ENCODE measurements at places on chromosomes 5 and 9.
A peak's percentile ranks its signal among the peaks of the same experiment; 100 is the strongest.

DNA sequence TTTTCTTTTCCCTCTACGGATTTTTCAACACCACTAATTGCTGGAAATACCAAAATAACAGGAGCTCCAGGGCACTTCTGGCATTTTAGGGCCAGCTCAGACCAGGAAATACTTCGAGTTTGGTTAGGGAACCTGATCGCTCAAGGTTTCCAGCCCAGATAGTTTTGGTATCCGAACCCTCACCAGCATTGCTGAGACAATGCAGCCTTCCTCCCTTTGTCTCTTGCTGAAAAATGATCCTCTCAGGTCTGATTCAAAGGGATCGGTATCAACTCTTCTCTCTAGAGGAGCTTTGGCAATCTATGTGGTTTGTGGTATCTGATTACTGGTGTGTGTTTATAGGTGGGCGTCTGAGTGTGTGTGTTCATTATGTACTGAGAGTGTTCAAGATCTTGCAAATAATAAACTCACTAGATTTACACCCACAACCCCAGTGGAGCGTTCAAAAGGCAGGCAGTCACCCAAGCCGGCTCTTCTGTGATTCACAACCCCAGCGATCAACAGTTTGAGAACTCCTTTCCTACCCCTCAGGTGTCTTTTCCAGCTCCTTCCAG, 122.8 kb upstream of the EGFLAM start:
- DNase-seq, result no peak

GRCh38 chr5:166909926-166910325, 1381.5 kb upstream of the WWC1 start:
- DNase-seq, result no peak

GRCh38 chr5:146548781-146549449, 32.9 kb upstream of the GPR151 start:
- DNase-seq, result no peak

DNA sequence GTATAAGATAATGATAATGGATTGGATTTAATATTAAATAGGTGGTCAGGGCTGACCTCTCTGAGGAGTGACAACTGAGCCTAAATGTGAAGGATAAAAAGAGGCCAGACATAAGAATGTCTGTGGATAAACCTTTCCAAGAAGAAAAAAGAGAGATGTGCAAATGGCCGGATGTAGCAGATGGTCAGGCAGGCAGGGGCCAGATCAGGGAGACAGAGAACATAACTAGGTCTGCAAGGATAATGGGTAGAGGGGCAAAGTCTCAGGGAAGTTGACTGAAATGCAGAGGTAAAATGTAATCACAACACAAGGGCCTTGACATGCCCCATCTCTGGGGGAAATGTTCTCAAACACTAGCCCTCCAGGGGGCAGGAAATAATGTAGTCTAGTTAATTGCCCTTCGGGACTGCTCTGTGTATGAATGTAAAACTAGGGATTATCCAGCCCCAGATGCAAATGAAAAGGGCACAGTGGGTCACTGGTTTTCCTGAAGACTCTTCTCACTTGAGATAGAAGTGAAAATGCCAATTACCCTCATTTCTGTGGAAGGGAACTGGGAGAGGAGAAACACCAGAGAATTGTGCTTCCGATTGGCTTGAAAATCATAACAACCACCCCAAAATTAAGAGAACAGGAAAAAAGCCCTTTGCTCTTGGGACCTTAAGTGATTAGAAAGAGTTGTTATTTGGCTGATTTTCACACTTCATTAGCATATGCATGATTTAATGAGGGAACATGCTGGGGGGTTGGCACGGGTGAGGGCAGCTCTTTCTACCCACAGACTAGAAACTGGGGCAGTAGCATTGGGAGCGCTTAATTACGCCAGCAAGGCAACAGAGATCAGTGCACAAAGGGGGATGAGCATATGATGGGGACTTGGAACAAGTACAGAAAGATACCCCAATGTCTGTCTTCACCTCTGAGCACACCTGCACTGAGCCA, 88.6 kb downstream of the PPP2R2B start:
- no peak for DNase-seq

GRCh38 chr5:62779010-62779422, 200.4 kb downstream of the LRRC70 start:
- peak; percentile 67 for DNase-seq

- DNase-seq, result no peak
These were observed 383.0 kb downstream of the EBF1 start for GRCh38 chr5:158716668-158717067.

DNA sequence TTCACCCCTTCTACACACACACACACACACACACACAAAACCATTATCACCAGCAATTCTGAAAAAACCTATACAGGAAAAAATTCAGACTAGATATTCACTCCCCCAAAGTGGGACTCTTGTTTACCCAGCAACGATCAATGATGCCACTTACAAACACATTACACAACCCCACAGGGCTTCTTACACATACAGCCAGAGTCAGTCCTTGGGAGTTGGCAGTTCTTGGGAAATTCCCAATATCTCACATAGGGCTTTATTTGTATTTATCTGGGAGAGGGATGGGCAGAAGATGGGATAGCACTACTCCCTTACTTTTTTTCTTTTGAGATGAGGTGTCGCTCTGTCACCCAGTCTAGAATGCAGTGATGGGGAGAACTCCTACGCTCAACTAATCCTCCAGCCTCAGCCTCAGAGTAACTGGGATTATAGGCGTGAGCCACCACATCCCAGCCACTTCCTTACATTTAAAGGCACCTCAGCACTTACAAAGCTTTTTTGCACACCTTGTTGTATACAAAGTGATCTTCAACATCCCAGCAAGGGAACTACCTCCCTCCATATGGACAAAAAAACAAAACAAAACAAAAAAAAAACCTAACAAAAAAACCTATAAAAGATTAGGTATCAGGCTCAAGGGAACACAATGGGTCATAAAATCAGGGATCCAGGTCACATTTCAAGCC, 168.4 kb downstream of the TSSK1B start:
- DNase-seq, result no peak

DNA sequence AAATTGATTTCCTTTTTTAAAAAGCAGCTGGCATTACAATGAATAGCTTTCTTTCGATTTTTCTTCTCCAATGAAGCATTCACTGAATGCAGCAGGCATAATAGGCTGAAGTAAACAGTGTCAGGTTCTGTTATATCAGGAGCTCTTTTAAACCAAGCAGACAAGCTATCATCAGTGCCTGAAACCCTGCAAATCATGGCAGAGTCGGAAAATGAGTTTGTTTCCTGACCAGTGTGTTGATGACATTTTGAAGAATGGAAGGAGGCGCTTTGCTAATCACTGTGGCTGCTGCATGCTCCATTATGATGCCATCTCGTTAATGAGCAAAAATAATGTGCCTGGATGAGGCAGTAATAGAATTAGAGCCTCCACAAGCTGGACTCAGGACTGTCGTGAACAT, 284.5 kb downstream of the ZNF608 start:
- peak; percentile 62 for DNase-seq

Measured in NCI-H1105 treated with DMSO at 0.1 percent for 48 hours (cell line).